ENCODE measurements at places on chromosomes 11 and 22. TPM values are rescaled to one million over a fixed set of nuclear protein-coding genes. Genes with fewer than 3 reads are reported as not detected.
A peak's percentile ranks its signal among the peaks of the same experiment; 100 is the strongest.

GRCh38 chr22:45831394-45831793 lies 145.6 kb downstream of the WNT7B start:
- no peaks in the 10 kb centered on the region for H3K27me3 ChIP-seq
- no peak for DNase-seq
- H3K4me3 ChIP-seq: no peak overlapping the region
- peaks cover 4% of the 10 kb centered on the region for H3K36me3 ChIP-seq
- H3K27ac ChIP-seq: no peak overlapping the region

- no peak overlapping the region for H3K4me3 ChIP-seq
- peaks cover 10% of the 10 kb centered on the region for H3K4me1 ChIP-seq
- DNase-seq: no peak
- H3K27ac ChIP-seq: no peak overlapping the region
- no peaks in the 10 kb centered on the region for H3K27me3 ChIP-seq
Observed at GRCh38 chr22:32132783-32133182, 26.3 kb downstream of the C22orf42 start.

DNA sequence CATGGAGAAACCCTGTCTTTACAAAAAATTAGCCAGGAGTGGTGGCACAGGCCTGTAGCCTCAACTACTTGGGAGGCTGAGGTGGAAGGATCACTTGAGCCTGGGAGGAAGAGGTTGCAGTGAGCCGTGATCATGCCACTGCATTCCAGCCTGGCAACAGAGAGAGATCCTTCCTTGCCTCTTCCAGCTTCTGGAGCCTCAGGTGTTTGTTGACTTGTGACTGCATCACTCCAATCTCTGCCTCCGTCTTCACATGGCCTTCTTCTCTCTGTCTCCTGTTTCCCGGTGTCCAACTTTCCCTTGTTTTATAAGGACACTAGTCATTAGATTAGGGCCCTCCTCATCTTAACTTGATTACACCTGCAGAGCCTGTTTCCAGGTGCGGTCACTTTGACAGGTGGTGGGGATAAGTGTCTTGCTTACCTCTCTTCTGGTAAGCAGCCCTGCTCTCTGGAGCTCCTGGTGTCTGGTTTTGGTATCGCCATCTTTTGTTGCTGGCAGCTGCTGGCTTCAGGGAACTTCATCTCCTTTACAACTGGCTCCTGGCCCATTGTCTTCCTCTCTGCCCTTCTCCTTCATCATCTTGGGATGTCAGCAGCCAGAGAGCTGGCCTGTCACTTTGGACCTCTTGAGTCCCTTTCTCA lies 8.2 kb upstream of the USP2 start:
- H3K36me3 ChIP-seq: no peaks in the 10 kb centered on the region
- H3K4me1 ChIP-seq: no peaks in the 10 kb centered on the region
- H3K27ac ChIP-seq: no peak overlapping the region
- peak; percentile 50 for DNase-seq

Gene LRRC4C
- not detected for total RNA-seq

Gene GNG3
- not detected for total RNA-seq

Gene GAL3ST1
- total RNA-seq: not detected

Measured in natural killer cell (primary cell).